ENCODE measurements at places on chromosomes 11 and 22. TPM values are rescaled to one million over a fixed set of nuclear protein-coding genes. Genes with fewer than 3 reads are reported as not detected.
A peak's percentile ranks its signal among the peaks of the same experiment; 100 is the strongest.

GRCh38 chr22:50082197-50082715 lies 3.0 kb downstream of the MLC1 start:
- H3K4me1 ChIP-seq: peaks cover 15% of the 10 kb centered on the region
- no peaks in the 10 kb centered on the region for H3K36me3 ChIP-seq
- DNase-seq: no peak
- H3K4me3 ChIP-seq: no peak overlapping the region
- H3K27ac ChIP-seq: no peak overlapping the region
- H3K27me3 ChIP-seq: no peaks in the 10 kb centered on the region

- no peak for DNase-seq
- no peak overlapping the region for H3K4me3 ChIP-seq
- H3K4me1 ChIP-seq: no peaks in the 10 kb centered on the region
- peaks cover 72% of the 10 kb centered on the region for H3K27me3 ChIP-seq
- no peak overlapping the region for H3K27ac ChIP-seq
Measured at GRCh38 chr11:69983897-69984438, 94.1 kb upstream of the ANO1 start.

GRCh38 chr11:43856993-43857392 lies 23.6 kb upstream of the ALKBH3 start:
- no peak overlapping the region for H3K27ac ChIP-seq
- H3K4me1 ChIP-seq: no peaks in the 10 kb centered on the region
- H3K27me3 ChIP-seq: no peaks in the 10 kb centered on the region

- H3K27ac ChIP-seq: no peak overlapping the region
- H3K4me3 ChIP-seq: no peak overlapping the region
- no peaks in the 10 kb centered on the region for H3K27me3 ChIP-seq
- no peak for DNase-seq
- no peaks in the 10 kb centered on the region for H3K4me1 ChIP-seq
Measured at GRCh38 chr11:80473562-80473961, 1032.7 kb upstream of the TENM4 start.

- peaks cover 3% of the 10 kb centered on the region for H3K4me1 ChIP-seq
- no peaks in the 10 kb centered on the region for H3K27me3 ChIP-seq
- no peak overlapping the region for H3K4me3 ChIP-seq
- no peaks in the 10 kb centered on the region for H3K36me3 ChIP-seq
Measured at GRCh38 chr11:17458268-17458667, 18.4 kb downstream of the ABCC8 start.

- H3K36me3 ChIP-seq: peaks cover 28% of the 10 kb centered on the region
- no peak for DNase-seq
- no peak overlapping the region for H3K27ac ChIP-seq
- H3K27me3 ChIP-seq: no peaks in the 10 kb centered on the region
Measured at GRCh38 chr22:31950226-31950625, 5.9 kb downstream of the YWHAH start.

DNA sequence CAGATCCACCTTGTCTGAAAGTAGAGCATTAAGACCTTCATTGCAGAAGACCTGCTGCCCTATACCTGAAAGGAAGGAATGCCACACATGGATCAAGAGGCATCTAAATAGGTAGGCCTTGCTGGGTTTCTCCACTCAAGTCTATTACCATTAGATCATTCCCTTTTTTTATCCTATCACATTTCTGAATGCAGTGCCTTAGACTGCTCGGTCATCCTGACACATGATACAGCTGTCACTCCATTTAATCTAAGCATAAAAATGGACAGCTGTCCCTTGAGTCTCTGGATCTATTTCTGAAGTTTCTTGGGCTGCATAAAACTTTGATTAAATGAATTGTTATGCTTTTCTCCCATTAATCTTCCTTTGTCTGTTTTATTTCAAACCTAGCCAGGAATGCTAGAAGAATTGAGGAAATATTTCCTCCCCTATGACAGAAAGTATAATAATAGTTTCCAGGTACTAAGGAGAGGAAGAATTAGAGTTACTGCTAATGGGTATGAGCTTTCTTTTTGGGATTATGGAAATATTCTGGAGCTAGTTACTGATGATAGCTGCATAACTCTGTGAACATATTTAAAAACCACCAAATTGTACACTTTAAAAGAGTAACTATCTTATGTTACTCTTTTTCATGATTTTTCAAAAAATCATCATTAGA lies 88.0 kb downstream of the DLG2 start:
- no peaks in the 10 kb centered on the region for H3K4me1 ChIP-seq
- no peak overlapping the region for H3K27ac ChIP-seq
- H3K36me3 ChIP-seq: no peaks in the 10 kb centered on the region
- no peak for DNase-seq
- H3K27me3 ChIP-seq: no peaks in the 10 kb centered on the region
- H3K4me3 ChIP-seq: no peak overlapping the region

DNA sequence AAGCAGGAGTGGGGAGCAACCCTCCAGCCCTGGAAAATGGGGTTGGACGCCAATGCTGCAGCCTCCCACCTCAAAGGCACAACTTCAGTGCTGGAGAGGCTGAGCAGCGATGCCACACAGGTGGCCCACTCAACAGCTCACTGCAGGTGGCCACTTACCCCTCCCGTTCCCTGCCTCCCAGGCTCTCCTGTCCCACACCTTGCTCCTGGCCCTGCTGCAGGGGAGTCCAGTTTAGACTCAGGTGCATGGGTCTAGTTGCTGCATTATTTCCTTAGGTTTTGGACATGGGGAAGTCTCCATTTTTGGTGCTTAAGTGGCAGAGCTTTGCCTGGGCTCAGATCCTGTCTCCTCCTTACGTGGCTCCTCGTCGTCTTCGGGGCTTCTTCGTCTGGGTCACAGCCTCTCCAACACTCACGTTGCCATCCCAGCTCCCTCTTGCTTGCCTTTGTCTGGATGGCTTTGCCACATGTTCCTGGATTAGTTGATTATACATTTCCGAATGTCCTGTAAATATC lies 898.3 kb downstream of the BRD1 start:
- H3K27me3 ChIP-seq: no peaks in the 10 kb centered on the region
- H3K4me1 ChIP-seq: no peaks in the 10 kb centered on the region
- H3K4me3 ChIP-seq: no peak overlapping the region
- no peaks in the 10 kb centered on the region for H3K36me3 ChIP-seq
- no peak for DNase-seq

DNA sequence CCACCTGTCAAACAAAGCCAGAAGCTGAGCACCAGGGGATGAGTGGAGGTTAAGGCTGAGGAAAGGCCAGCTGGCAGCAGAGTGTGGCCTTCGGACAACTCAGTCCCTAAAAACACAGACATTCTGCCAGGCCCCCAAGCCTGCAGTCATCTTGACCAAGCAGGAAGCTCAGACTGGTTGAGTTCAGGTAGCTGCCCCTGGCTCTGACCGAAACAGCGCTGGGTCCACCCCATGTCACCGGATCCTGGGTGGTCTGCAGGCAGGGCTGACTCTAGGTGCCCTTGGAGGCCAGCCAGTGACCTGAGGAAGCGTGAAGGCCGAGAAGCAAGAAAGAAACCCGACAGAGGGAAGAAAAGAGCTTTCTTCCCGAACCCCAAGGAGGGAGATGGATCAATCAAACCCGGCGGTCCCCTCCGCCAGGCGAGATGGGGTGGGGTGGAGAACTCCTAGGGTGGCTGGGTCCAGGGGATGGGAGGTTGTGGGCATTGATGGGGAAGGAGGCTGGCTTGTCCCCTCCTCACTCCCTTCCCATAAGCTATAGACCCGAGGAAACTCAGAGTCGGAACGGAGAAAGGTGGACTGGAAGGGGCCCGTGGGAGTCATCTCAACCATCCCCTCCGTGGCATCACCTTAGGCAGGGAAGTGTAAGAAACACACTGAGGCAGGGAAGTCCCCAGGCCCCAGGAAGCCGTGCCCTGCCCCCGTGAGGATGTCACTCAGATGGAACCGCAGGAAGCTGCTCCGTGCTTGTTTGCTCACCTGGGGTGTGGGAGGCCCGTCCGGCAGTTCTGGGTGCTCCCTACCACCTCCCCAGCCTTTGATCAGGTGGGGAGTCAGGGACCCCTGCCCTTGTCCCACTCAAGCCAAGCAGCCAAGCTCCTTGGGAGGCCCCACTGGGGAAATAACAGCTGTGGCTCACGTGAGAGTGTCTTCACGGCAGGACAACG lies 11.7 kb downstream of the CXCR5 start:
- no peak overlapping the region for H3K4me3 ChIP-seq
- H3K36me3 ChIP-seq: peaks cover 24% of the 10 kb centered on the region
- peak overlapping the region; percentile 60 for H3K27ac ChIP-seq
- H3K27me3 ChIP-seq: no peaks in the 10 kb centered on the region
- H3K4me1 ChIP-seq: peaks cover 42% of the 10 kb centered on the region
- peak; percentile 88 for DNase-seq

DNA sequence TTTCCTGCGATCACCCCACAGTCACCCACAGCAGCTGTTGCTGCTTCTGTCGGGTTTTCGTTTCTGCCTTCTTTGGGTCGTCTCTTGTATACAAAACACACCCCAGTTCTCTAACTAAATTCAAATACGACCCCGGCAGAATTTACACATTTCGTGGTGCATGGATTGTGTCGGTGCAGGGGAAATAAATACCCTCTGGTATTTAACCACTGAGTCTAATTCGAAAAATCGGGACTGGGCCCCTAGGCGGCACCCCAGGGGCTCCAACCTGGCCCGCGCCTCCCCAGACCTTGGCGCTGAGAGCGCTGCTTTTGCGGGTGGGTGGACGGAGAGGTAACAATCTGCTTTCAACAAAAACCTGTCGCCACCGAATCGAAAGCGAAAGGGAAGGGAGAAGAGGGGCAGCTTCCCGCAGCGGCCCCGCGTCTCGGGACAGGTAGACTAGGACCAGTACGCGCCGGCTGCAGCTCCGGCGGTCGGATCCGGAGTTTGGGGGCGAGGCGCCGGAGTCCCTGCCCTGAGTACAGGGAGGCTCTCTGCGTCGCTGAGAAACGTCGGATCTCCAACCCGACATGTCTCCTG lies 4.4 kb downstream of the ALX4 start:
- no peaks in the 10 kb centered on the region for H3K36me3 ChIP-seq
- H3K27me3 ChIP-seq: peaks cover 75% of the 10 kb centered on the region
- H3K27ac ChIP-seq: no peak overlapping the region
- H3K4me1 ChIP-seq: peaks cover 12% of the 10 kb centered on the region

DNA sequence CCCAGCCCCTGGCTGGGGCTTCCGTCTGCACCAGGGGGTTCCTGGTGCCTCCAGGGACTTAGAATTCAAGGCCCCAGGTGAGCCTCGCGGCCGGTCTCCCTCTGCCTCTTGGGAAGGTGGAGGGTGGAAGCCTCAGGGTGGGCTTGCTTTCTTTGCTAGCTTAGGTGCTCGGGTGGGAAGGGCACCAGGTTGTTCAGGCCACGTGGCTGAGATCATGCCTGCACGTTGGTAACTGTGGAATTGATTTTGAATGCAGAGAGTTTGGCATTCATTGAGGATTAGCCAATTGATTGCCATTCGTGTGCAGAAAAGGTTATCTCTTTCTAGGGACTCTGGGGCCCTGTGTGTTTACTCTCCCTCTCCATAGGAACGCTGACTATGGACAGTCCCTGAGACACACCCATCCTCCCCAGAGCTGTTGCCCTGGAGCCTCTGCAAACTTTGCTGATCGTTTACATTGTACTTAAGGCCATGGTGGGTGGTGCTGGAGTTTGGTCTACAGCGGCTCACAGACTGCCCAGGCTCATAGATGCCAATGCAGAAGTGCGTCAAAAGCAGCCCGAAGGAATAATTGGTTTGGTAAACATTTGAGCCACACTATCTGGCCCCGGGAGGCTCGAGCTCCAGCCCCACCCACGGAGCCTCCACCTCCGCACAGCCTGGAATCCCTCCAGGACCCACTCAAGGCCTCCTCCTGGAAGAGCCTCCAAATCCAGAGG lies 1457.7 kb downstream of the BRD1 start:
- H3K27ac ChIP-seq: no peak overlapping the region
- no peaks in the 10 kb centered on the region for H3K36me3 ChIP-seq
- H3K27me3 ChIP-seq: peaks cover 21% of the 10 kb centered on the region
- no peak overlapping the region for H3K4me3 ChIP-seq
- H3K4me1 ChIP-seq: no peaks in the 10 kb centered on the region
- DNase-seq: no peak

DNA sequence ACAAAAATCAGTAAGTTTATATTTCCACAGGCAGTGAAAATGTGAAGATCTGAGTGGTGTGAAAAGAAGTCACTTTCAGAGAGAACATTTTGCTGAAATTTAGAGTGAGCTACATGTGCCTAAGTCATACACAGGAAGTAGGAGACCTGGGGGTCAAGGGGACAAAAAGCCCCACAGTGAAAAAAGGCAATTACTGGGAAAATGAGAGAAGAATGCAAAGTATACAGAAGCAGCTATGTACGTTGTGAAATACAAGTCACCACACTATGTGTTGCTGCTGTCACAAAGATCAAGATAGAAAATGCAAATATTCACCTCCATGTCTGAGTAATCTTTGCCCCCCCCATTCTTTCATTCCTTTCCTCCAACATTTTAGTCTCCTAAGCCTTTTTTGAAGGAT lies 21.6 kb upstream of the SESN3 start:
- H3K27me3 ChIP-seq: no peaks in the 10 kb centered on the region
- no peak for DNase-seq
- peaks cover 59% of the 10 kb centered on the region for H3K4me1 ChIP-seq
- peak overlapping the region; percentile 49 for H3K27ac ChIP-seq
- H3K4me3 ChIP-seq: no peak overlapping the region
- no peaks in the 10 kb centered on the region for H3K36me3 ChIP-seq

Gene GP1BB
- total RNA-seq: 2.1 TPM

Gene BIK
- 6.8 TPM for total RNA-seq

Gene EMID1
- total RNA-seq: 4.7 TPM

Gene FOXR1
- 0.19 TPM for total RNA-seq

Gene THYN1
- 117 TPM for total RNA-seq

Gene PLAAT5
- total RNA-seq: 0.19 TPM

Data from thymus (tissue), 14 donors.